ENCODE measurements at places on chromosomes 5 and 9. TPM values are rescaled to one million over a fixed set of nuclear protein-coding genes. Genes with fewer than 3 reads are reported as not detected.

SURF1 gene
- 36.8 TPM for polyA plus RNA-seq

FCN2 gene
- polyA plus RNA-seq: not detected

FABP6 gene
- not detected for polyA plus RNA-seq

FGFR4 gene
- 5.6 TPM for polyA plus RNA-seq

PAPPA gene
- 8.8 TPM for polyA plus RNA-seq

IFNA13 gene
- polyA plus RNA-seq: not detected

CMYA5 gene
- 1.9 TPM for polyA plus RNA-seq

PARP8 gene
- 13.8 TPM for polyA plus RNA-seq

SPATA31E1 gene
- not detected for polyA plus RNA-seq

C5orf52 gene
- polyA plus RNA-seq: not detected

KIF20A gene
- 68.7 TPM for polyA plus RNA-seq

TPM2 gene
- 1,927 TPM for polyA plus RNA-seq

PHYHD1 gene
- 9.8 TPM for polyA plus RNA-seq

PCDHB15 gene
- polyA plus RNA-seq: 0.31 TPM

RPL7A gene
- 3,227 TPM for polyA plus RNA-seq

PDCD1LG2 gene
- 16.9 TPM for polyA plus RNA-seq

EQTN gene
- polyA plus RNA-seq: not detected

OR1Q1 gene
- 0.17 TPM for polyA plus RNA-seq

SH2D3C gene
- polyA plus RNA-seq: 1.2 TPM

ZFP37 gene
- polyA plus RNA-seq: 1.5 TPM

CEP72 gene
- 0.92 TPM for polyA plus RNA-seq

TAF11L10 gene
- not detected for polyA plus RNA-seq

GFI1B gene
- polyA plus RNA-seq: 0.02 TPM

WNK2 gene
- polyA plus RNA-seq: not detected

CSF2 gene
- polyA plus RNA-seq: 0.71 TPM

KIF12 gene
- not detected for polyA plus RNA-seq

STXBP1 gene
- polyA plus RNA-seq: 25.6 TPM

IL3 gene
- polyA plus RNA-seq: not detected

PCSK5 gene
- polyA plus RNA-seq: 3.1 TPM

GLRA1 gene
- not detected for polyA plus RNA-seq

GABBR2 gene
- 0.32 TPM for polyA plus RNA-seq

NUDT12 gene
- polyA plus RNA-seq: 8.8 TPM

PCDHB11 gene
- 0.11 TPM for polyA plus RNA-seq

RAI14 gene
- 128 TPM for polyA plus RNA-seq

LRRC19 gene
- polyA plus RNA-seq: not detected

LIX1 gene
- polyA plus RNA-seq: not detected

Measured in fibroblast of lung (primary cell).